ENCODE measurements at places on chromosomes 6 and 20.

DNA sequence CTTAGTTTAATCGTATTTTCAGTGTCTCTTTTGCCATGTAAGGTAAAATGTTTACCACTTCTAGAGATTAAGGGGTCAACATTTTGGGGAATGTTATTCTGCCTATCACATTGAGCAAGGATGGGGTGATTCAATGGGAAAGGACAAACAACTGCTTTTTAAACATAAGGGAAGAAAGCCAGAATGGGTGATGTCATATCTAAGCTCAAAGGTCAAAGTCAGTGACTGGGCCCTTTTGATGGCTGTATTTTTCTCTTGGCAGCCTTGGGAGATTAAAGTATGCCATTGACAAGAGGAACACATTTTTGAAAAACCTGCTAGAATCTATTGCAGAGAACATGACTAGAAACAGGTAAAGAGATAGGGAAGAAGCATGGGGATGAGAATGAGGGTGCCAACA lies 477.3 kb upstream of the IRAK1BP1 start:
- no peaks in the 10 kb centered on the region for H3K36me3 ChIP-seq
- H3K27ac ChIP-seq = no peak overlapping the region
- no peaks in the 10 kb centered on the region for H3K4me1 ChIP-seq
- DNase-seq = no peak
- no peak overlapping the region for H3K4me3 ChIP-seq

GRCh38 chr6:125918230-125918629 lies 38.3 kb upstream of the HINT3 start:
- no peaks in the 10 kb centered on the region for H3K36me3 ChIP-seq
- H3K27me3 ChIP-seq = no peaks in the 10 kb centered on the region
- DNase-seq = peak; percentile 13
- H3K4me1 ChIP-seq = peaks cover 16% of the 10 kb centered on the region
- no peak overlapping the region for H3K4me3 ChIP-seq

DNA sequence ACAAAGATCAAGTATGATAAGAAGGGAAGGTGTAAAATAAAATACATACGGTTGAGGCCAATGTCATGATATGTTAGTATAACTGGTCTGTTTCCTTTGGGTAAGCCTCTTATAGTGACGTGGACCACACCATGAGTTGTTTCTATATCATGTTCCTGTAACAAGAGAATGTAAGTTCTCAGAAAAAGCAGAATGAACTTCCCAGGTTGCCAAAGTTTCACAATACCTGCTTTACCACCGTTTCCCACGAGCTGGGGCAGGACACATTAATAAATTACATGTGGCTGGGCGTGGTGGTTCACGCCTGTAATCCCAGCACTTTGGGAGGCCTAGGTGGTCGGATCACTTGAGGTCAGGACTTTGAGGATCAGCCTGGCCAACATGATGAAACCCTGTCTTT lies 42.6 kb upstream of the SLA2 start:
- no peaks in the 10 kb centered on the region for H3K27me3 ChIP-seq
- no peak overlapping the region for H3K4me3 ChIP-seq
- DNase-seq = no peak
- H3K36me3 ChIP-seq = no peaks in the 10 kb centered on the region

- H3K36me3 ChIP-seq = no peaks in the 10 kb centered on the region
- H3K27me3 ChIP-seq = no peaks in the 10 kb centered on the region
- no peaks in the 10 kb centered on the region for H3K4me1 ChIP-seq
- no peak for DNase-seq
- H3K27ac ChIP-seq = no peak overlapping the region
These were observed 24.4 kb downstream of the GCM1 start for GRCh38 chr6:53124131-53124800.

DNA sequence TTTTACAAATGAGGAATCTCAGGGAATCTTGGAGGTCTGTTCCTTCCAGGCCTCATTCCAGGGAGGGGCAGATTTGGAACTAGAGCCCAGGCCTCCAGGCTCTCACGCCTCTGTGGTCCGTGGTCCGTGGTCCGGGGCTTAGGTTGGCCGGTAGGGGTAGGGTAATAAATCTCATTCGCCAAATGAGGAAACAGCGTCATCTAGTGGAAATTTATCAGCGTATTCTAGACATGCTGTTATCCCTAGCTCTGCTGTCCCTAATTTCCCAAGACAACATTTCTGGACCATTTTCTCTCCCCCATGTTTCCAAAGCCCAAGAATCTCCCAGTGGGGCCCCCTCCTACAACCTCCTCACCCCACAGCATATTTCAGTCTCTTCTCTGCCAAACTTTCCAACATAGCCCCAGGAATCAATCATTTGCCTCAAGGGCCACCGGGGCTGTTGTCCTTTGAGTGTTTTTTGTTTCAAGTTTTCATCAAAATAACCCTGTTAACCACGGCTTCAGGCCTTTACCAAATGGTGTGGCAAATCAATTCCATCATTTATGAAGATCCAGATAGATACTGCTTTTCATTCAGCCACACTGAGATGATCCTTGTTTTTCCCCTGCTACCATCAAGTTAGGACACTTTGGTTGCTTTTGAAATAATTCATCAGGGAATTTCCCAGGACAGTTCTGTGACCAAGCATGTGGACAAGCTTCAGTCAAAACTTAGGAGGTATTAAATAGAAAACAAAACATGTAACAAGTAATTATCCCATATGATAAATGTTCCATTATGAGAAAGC lies 126.8 kb downstream of the ALDH8A1 start:
- H3K27ac ChIP-seq = no peak overlapping the region
- H3K4me1 ChIP-seq = peaks cover 14% of the 10 kb centered on the region
- no peaks in the 10 kb centered on the region for H3K36me3 ChIP-seq
- H3K4me3 ChIP-seq = no peak overlapping the region

GRCh38 chr6:44115866-44116265 lies 11.4 kb downstream of the MRPL14 start:
- H3K27ac ChIP-seq = no peak overlapping the region
- no peak for DNase-seq
- H3K4me3 ChIP-seq = no peak overlapping the region
- peaks cover 9% of the 10 kb centered on the region for H3K4me1 ChIP-seq
- peaks cover 8% of the 10 kb centered on the region for H3K36me3 ChIP-seq

DNA sequence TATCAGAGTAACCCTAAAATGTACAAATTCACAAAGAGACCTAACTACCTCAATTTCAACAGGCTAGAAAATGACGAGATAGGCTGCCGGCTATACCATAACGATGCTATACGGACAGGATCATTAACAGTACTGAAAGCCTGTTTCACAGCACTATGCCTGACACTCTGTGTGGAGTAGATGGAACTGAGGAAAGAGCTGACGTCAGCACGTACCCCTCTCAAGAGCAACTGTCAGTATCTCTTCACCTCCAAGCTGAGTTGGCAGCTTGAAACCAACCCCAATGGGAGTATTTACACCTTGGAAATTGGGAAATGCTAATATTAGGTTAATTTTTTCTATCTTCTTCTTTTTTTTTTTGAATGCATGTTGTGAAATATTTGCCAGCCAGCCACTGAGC lies 53.6 kb downstream of the HUS1B start:
- H3K4me1 ChIP-seq = no peaks in the 10 kb centered on the region
- H3K27me3 ChIP-seq = no peaks in the 10 kb centered on the region
- no peak overlapping the region for H3K4me3 ChIP-seq
- H3K36me3 ChIP-seq = no peaks in the 10 kb centered on the region
- H3K27ac ChIP-seq = no peak overlapping the region
- no peak for DNase-seq

DNA sequence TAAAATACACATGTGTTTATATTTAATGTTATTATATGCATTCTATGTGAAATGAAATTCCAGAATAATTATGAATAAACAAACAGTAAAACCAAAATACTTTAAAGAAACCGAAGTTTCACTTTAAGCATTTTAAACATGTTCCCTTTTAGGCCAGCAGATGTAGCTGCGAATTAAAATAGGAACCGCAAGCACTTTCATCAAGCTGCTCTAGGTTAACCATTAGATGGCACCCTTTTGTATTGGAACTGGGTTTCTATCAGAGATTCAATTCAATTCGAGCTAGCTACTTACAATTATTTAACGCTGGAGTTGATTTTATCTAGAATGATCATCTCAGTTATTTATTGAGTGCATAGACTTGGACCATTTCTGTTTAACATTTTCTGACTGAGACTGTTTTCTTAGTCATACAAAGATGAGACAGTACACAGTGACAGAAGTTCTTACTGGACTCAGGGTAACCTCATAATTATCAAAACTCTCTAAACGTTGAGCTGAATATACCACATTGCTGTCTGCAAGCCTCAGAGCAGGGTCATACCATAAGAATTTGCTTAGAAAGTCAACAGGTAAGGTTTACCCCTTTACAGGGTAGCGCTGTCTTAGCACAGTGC lies 8.5 kb downstream of the TMEM242 start:
- no peak overlapping the region for H3K4me3 ChIP-seq
- H3K27ac ChIP-seq = no peak overlapping the region
- H3K27me3 ChIP-seq = no peaks in the 10 kb centered on the region
- peak; percentile 72 for DNase-seq
- no peaks in the 10 kb centered on the region for H3K36me3 ChIP-seq
